Kidney glomerular epithelial cell (primary cell): ENCODE measurements at places on chromosomes 1 and 21.

DNA sequence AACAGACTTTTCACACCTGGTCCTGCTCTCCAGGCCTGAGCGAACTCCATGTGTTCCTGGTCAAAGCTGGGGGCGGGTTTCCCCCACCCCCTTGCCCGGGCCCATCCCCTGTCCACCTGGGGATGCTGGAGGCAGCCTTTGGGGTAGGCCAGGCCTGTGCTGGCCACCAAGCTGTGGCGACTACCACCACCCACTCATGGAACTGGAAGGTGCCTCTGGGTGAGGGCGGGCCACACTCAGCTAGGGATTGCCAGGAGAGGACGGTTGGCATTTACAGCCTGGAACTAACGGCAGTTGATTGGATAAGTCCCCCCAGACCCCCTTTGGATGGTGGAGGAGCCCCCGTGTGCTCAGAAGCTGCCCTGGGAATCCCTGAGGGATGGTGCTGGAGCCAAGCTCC lies 7.9 kb downstream of the S100B start:
- no peak for DNase-seq

DNA sequence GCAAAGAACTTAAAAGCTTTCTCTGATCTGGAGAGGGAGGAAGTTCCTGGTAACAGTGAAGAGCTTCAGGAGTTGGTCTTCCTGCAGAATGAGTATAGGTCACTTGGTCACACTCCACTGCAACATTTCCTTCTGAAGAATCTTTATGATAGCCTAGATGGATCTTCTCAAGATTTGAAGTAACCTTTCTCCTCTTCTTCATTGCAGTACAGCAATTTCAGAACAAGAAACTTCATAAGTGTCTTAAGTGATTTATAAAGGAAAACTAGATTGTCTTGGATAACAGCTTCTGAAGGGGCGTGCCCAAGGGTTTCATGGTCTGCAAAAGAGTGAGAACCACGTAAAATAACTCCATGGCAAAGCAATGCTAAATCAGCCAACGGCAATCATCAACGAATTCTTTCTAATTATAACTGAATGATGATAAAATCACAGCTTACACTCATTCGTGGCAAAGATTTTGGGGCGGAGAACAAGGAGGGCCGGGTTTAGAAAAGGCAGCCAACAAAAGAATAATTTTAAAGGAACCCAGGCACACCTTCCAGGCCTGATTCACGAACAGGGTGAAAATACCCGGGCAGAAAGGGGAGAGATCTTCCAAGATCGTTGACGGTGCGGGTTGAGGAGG lies 53.9 kb upstream of the ASPM start:
- DNase-seq = no peak

GRCh38 chr1:177849579-177850290 lies 120.1 kb downstream of the SEC16B start:
- no peak for DNase-seq

DNA sequence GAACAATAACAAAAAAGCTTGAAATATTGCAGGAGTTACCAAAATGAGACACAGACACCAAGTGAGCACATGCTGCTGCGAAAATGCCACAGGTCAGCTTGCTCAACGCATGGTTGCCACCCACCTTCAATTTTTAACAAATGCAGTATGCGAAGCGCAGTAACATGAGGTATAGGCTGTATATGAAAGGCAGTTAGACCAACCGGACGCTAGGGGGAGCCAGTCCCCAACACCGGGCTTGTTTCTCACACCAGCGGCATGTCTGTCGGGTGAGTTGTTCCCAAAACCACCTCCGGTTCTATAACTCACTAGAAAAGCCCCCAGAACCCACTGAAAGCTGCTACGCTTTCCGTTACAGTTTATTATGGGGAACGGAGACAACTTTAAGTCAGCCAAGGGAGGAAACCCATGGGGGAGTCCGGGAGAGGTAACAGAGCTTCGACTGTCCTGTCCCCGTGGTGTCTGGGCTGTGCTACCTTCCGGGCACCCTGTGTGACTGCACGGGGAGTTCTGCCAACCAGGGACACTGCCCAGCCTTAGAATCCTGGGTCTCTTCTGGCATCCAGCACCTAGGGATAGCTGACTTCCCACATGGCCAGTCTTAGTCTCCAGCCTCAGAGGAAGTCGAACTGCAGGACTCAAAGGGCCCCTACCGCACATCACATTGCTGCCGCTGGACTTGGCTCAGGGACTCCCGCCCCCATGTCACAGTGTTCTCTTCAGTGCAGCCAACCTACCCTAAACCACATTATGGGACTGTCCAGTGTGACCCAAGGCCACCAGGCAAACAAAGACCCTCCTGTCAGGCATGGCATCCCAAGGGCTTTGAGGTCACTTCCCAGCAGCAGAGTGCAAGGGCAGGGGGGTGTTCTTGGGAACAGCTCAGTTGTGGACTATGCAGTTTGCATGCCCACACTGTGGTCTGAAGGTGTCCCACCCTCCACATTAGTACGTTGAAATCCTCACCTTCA lies 14.0 kb downstream of the RNF187 start:
- peak; percentile 71 for DNase-seq

- no peak for DNase-seq
Observed at GRCh38 chr1:116971258-116971860, 30.2 kb upstream of the CD101 start.

DNA sequence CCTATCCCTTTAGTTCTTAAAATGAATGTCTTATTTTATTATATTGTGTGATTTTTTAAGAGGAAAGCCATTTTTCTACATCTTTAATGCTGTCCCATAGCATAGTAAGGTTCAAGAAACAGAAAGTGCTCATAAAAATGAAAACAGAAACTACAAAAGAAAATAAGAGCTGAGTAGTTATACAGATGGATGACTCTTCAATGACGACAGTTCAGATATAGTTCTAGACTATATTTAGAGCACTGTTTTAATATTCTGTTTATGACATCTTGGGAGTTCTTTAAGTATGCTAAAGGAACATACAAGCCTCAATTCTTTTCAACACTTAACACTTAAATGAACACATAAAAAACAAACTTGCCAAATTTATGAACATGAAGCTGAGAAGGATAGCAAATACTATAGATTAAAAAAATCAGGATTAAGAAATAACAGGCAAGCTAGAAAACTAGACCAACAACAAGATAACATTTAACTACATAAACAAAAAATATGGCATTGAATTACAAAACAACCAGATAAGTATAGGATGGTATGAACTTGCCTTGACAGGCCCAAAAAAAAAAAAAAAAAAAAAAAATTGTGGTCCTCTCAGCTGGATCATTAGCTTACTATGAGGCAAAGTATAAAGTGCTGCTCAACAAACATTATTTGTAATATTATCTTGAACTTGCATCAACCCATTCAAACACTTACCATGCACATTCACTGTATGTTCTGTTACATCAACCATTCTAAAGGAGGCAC lies 87.9 kb downstream of the ZZZ3 start:
- no peak for DNase-seq

DNA sequence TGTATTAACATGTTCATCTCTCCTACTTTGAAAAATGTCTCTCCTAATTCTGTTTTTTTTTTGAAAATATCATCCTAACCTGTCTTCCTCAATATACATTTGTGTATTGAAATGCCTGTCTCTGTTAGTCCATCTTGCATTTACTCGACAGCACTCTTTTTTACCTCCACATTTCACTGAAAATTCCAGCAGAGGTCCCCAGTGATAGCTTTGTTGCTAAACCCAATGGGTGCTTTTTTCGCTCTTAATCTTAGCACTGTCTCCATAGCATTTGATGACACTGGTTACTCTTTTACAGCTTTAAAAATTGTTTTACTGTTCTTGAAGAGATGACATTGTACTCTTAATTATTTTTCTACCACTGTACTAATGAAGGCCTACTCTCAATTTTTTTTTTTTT lies 10.8 kb downstream of the OSBPL9 start:
- peak; percentile 59 for DNase-seq

DNA sequence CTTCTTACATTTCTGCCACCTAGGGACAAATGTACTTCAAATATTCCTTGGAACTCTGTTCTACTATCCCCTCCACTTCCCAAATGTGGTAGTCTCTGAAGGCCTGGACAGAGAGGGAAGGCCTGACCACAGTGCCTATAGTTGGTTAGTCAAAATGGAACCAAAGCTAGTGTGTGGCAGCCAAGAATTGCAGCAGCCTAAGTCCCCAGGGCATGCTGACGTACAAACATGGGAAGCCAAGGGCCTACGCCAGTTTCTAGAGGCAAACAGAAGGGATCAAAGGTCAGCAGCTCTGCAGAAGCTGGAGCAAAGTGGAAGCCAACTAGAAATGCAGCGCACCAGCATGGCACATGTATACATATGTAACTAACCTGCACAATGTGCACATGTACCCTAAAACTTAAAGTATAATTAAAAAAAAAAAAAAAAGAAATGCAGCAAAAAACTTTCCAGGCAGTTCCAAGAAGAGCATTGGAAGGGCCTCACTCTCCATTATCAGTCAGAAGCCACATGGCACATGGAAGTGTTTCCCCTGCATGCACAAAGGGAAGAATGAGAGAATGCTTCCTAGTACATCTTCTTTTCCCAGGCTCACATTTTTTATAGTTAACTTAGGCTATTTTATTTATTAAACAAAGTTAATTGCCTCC lies 39.4 kb upstream of the GADD45A start:
- no peak for DNase-seq

DNA sequence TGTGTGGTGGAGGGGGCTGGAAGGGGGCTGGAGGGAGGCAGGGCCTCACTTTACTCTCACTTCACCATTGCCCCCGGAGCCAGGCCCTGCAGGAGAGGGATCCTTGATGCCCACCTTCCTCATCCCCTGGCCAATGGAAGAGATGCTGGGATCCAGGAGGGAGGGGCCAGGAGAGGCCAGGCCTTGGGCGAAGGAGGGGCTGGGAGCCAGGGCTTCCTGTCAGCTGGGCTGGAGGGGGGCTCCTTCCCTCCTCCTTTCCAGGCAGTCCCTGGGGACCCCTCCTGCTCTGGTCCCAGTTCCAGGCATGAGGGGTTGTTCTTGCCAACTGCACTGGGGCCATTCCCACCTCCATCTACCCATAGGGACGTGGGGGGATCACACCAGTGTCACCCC lies 5.7 kb downstream of the AHDC1 start:
- no peak for DNase-seq

GRCh38 chr1:184935920-184936798 lies 38.1 kb downstream of the NIBAN1 start:
- DNase-seq = no peak

DNA sequence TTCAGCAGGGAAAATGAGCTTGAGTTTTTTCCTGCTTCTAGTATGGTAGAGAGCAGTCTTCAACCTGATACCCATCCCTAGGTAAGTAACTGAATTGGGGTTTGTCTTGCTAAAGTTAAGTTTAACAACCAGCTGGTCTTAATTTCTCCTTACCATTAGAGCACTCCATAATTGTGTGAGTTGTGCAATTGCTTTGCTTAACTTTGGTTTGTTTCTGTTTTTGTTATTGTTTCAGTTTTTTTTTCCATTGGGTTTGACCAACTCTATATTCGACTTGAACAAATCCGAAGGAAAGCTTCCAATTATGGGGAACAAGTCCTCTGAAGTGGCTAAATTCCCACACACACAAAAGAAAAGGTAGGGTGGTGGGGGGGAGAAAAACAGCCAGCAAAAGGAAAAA lies 641.1 kb downstream of the PLA2G4A start:
- no peak for DNase-seq

- DNase-seq = peak; percentile 3
Observed at GRCh38 chr1:226912587-226913176, 27.4 kb upstream of the COQ8A start.

DNA sequence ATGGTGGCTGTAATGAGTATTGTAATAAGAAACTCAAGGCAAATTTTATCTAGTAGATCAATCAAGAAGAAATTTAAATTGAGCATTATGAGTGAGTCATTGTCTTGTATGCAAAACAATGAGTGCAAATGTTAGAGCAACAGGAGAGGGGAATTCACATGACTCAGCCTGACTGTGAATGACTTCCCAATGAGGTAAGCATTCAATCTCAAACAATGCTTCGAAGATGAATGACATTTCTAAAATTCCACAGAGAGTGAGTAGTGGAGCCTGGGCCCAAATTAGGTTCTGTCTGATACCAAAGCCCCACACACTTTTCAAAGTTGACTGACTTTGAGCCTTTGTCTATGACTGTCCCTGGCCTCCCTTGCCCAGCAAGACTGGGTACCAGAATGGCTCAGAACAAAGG lies 738.0 kb downstream of the PTPRU start:
- peak; percentile 96 for DNase-seq

DNA sequence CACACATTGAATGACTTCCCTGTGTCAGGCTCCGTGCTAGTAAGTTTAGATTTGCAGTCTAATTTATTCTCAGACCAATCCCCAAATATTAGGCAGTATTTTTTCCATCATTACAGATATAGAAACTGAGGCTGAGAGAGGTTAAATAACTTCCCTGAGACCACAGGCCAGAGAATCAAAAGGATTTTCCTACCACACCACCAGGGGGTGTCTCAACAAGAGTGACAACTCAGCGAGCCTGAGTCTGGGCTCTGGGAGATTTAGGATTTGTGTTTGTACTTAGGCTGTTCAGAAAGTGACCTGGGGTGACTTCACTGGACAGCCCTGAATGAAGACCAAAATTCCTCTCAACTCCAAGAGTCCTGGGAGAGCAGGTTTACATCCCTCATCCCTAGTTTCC lies 13.3 kb upstream of the LCE5A start:
- DNase-seq = no peak

DNA sequence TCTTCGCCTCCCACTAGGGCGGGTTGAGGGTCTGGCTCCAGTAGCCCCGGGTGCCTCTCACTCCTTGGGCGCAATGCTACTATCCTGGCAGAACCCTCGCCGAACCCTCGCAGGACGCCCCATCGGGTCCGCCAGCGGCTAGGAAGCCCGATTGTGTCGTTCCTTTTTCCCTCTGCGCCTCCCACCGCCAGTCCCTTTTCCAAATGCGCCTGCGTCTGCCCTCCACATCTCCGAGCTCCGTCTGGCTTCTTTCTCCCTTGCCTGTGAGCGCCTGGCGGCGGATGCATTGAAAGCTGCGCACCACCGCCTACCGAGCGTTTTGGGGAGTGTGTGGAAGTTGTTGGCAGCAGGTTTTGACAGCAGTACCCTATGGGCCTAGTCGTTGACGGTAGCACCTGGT lies 1.0 kb upstream of the DIRAS3 start:
- DNase-seq = no peak

GRCh38 chr1:15460708-15461095 lies 4.2 kb downstream of the CELA2A start:
- no peak for DNase-seq

- peak; percentile 49 for DNase-seq
Observed at GRCh38 chr1:10679496-10680220, 116.8 kb downstream of the CASZ1 start.

- DNase-seq = no peak
Observed at GRCh38 chr1:240192851-240193250, 101.2 kb downstream of the FMN2 start.

- no peak for DNase-seq
Observed at GRCh38 chr1:222031318-222031717, 289.4 kb upstream of the DUSP10 start.
